KG1 (cell line): ENCODE measurements at places on chromosomes 2 and 18.

DNA sequence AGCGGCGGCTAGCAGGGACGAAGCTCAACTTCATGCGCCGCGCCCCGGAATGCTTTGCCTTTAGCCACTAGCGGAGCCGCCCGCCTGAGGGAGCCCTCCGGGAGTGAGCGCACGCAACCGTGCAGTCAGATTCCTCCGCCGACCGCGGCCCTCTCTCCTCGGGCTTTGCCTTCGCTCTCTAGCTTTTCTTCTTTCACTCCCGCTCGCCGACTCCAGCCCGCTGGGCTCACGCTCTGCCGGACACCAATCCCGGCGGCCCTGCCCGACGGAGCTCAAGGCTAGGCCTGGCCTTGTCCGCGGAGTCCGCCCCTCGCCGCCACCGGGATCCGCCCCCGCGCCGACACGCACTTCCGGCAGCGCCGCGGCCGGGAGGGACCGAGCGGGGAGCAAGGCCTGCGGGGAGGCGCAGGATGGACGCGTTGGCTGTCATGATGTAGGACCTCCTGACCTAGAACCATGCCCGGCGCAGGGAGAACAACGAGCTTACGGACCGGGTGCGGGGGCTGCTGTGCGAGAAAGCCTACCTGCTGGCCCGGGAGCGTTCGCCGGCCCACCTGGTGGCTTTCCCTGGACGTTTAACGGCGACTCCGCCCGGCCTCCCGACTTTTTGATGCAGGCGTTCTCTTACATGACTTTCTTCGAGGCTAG lies 40.8 kb upstream of the AKAIN1 start:
- DNase-seq: peak; percentile 79

GRCh38 chr18:12038082-12038638 lies 55.5 kb upstream of the ANKRD62 start:
- no peak for DNase-seq

DNA sequence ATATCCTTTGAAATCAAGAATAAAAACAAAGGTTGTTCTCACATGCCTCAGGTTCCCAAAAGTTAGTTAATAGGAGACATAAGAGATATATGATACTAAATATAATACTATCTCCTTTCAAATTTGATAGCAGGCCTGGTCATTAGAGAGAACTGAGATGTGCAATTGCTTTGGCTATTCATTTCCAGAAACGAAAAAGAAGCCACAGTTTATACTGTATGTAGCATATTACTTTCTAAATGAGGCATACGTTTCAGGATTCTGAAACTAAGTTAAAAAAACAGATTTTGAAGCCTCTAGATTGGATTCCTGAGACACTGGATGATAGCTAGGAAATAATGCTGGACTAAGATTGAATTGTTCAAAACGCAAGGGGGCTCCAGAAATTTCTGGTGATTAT lies 7.1 kb downstream of the PPP1R1C start:
- DNase-seq: no peak

GRCh38 chr18:58714821-58715220 lies 43.6 kb downstream of the MALT1 start:
- no peak for DNase-seq

DNA sequence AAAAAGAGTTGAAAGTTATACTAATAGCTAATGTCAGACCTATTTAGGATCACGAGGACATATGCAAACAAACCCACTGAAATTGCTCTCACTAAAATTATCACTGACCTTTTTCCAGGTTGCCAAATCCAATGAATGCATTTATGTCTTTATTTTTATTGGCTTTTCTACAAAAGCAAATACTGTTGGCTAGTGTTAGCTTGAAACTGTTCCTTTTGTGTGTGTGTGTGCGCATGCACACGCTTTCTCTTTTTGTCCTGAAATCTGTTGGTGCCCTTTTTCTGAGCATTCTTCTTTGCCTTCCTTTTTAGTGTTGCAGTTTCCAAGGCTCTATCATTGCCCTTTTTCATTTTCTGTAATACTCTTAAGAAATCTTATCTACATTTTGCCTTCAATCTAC lies 1269.2 kb downstream of the LRP1B start:
- DNase-seq: no peak

- no peak for DNase-seq
Observed at GRCh38 chr18:55900380-55900779, 312.4 kb upstream of the TCF4 start.

DNA sequence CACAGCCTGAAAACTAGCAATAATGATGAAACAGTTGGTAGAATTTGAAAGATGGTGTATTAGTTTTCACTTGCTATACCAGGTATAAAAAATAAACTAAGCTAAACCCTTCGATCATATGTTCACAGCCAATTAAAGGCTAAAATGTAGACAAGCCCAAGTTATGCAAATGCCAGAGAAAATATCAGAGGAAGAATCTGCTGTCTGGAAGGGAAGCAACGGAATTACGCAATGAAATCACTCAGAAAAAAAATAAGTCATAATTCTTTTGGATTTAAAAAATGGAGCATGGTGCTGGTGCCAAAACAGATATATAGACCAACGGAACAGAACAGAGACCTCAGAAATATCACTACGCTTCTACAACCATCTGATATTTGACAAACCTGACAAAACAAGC lies 108.3 kb downstream of the ARL4C start:
- no peak for DNase-seq

DNA sequence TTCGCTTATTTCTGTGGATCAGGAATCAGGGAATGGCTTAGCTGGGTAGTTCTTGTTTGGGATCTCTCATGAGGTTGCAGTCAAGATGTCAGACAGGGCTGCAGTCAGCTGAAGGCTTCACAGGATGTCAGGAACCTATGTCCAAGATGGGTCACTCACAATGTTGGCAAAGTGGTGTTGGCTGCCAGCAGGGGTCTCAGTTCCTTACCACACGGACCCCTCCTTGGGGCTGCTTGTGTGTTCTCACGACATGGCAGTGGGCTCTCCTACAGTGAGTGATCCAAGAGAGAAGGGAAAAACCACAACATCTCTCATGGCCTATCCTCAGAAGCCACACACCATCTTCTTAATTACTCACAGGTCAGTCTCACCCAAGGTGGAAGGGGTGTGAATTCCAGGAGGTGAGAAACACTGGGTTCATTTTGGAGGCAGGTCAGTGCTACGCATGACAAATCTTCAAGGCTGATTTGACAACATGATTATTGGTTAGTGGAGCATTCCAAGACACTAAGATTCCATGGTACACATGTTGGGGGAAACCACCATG lies 1.3 kb upstream of the ANTXR1 start:
- DNase-seq: no peak

GRCh38 chr18:22601481-22601880 lies 183.8 kb upstream of the CTAGE1 start:
- no peak for DNase-seq

- no peak for DNase-seq
Observed at GRCh38 chr2:159108181-159108893, 139.9 kb downstream of the TANC1 start.

DNA sequence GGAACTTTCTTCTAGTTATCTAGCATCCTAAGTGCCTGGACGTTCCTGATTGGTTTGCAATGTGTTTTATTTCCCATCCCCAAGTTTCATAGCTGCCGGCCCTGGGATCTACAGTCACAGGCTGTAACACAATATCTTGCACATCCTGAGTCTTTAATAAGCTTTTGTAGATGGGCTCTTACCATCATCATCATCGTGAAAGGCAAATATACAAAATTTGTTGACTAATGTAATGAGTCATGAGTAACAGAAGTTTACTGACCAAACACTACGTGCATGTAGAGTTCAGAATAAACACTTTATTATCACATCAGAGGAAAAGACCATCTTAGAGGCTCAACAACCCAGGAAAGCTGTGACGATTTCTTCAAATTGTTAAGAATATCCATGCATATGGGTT lies 8.1 kb upstream of the TYMS start:
- DNase-seq: no peak

DNA sequence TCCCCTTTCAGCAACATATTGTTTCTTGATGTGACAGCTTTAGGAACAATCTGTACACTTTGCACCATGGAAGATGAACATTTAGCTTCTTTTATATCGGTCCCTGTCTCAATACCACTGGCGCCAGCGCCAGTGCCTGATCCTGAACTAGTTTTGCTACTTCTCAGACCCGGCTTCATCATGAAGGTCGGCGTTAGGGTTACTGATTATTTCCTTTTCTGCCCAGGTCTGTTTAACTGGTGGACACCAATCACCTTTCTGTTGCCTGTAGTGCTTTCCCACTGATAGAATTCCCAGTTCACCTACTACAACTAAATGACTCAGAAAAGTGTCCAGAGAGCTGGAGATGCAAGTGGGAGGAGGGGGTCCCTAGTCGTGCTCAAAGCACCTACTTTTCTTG lies 99.5 kb downstream of the MYCN start:
- no peak for DNase-seq

- no peak for DNase-seq
Observed at GRCh38 chr18:55356815-55357214, 231.2 kb downstream of the TCF4 start.

DNA sequence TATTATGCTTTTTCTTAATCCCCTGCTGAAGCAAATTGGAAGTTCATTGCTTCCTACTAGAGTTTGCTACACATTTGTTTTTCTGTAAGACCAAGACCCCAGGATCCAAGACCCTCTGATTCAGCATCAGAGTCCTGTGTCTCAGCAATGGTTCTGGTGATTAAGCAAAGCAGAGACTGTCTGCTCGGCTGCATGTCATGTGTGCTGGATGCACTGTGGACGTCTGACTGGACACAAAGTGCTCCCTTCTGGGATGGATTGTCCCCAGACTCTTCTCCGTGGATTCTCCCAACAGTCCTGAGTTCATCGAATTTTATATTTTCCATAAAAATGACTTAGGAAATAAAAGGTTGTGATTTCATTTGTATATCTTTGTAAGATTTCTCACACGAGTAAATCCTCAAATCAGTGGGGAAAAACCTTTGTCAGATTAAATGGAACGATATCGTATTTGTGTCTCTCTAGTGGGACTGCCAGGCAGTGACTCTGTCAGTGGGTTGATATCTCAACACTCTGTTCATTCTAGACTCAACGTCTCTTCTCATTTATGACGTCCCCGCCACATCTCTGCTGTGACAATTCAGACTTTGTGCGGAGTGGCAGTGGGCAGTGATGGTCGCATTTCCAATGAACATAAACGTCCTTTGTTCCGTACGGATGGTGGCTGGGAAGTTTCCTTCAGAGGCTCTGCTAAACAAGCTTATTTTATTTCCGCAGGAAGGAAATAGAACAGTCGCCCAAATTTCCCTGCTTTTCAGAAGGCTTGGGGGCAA lies 58.6 kb downstream of the NCAPH start:
- DNase-seq: no peak

DNA sequence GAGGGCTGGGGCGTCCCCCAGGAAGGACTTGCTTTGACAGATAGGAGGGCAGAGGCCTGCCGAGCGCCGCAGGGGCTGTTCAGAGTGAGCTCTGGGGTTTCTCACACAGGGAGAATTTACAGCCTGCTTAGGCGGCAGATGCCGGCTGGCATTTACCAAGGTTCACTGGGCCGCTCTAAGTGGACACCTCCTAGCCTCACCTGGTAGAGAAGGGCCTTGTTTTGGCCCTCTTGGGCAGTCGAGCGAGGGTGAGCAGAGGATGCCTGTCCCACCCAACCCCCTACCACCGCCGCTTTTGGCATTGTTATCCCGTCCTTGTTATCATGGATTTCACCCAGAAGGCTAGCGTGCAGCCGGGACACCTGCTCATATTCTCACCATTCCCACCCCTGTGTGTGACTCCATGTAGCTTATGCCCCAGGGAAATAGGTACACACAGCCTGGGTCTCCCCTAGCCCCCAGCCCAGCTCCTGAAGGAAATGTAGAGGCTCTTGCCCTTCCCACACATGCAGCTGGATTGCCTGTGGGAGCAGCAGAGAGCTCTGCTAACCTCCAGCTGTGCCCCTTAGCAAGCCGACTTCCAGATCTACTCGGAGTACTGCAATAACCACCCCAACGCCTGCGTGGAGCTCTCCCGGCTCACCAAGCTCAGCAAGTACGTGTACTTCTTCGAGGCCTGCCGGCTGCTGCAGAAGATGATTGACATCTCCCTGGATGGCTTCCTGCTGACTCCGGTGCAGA lies 52.4 kb downstream of the FAM168B start:
- DNase-seq: no peak

GRCh38 chr2:202317080-202317857 lies 51.7 kb downstream of the NOP58 start:
- DNase-seq: no peak

- DNase-seq: no peak
Observed at GRCh38 chr18:22987547-22988189, 54.5 kb downstream of the RBBP8 start.

DNA sequence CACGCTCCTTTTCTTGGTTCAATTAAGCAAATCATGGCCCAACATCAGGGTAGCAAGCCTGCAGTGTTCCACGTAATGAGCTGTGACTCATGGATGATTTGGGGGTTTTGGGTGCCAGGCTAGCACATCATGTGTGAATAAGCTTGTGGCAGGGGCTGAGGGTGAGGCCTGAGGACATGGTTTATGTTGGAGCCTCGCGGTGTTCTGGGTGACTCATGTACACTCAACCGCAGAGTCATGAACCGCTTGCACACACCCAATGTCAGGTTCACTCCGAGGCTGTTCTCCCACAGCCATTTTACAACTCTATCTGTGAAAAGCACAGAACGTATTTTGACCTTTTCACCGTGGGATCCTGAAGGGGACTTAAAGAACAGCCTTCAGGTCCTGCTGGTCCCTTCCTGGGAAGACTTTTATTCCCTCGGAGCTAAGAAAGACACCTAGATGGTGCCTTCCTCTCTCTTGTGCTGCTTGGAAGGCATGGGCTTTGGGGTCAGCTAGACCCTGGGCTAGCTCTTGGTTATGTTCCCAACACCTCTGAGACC lies 139.9 kb upstream of the ZEB2 start:
- no peak for DNase-seq

GRCh38 chr2:97662386-97662894 lies 1.4 kb downstream of the ACTR1B start:
- no peak for DNase-seq

GRCh38 chr2:177211576-177212105 lies 953 bp upstream of the HNRNPA3 start:
- no peak for DNase-seq

DNA sequence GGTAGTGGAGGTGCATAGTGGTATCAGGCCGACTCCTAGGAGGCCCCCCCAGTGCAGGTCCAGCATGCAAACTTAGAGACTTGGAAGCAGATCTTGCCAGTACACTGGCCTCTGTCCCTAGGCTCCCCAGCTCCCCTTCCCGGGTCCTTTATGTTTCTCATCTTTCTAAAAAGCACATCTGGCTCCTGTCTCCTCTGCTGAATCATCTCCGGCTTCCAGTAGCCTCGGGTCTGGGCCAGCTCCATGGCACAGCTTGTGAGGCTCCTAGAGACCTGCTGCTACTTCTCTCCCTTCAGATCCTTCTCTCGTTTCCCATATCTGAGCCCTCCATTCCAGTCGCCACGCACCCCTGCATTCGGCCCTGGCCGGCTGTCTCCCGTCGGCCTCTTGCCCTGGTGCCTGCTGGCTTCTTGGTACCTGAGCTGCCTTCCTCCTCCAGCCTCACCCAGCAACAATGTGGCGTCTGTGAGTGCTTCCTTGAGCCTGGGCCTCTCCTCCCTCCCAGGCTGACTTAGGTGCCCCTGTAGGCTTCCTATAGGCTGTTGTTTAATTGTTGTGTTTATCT lies 6.6 kb downstream of the TRAF3IP1 start:
- no peak for DNase-seq

- no peak for DNase-seq
Observed at GRCh38 chr18:3747176-3747973, 297.4 kb downstream of the TGIF1 start.
